Renal pelvis (tissue), 12 donors: ENCODE measurements at places on chromosomes 2 and 18. TPM values are rescaled to one million over a fixed set of nuclear protein-coding genes. Genes with fewer than 3 reads are reported as not detected.

GRCh38 chr2:205403244-205403825, 279.0 kb upstream of the NRP2 start:
- DNase-seq: no peak

GRCh38 chr2:157479081-157480027, 35.5 kb upstream of the CYTIP start:
- DNase-seq: no peak

DNA sequence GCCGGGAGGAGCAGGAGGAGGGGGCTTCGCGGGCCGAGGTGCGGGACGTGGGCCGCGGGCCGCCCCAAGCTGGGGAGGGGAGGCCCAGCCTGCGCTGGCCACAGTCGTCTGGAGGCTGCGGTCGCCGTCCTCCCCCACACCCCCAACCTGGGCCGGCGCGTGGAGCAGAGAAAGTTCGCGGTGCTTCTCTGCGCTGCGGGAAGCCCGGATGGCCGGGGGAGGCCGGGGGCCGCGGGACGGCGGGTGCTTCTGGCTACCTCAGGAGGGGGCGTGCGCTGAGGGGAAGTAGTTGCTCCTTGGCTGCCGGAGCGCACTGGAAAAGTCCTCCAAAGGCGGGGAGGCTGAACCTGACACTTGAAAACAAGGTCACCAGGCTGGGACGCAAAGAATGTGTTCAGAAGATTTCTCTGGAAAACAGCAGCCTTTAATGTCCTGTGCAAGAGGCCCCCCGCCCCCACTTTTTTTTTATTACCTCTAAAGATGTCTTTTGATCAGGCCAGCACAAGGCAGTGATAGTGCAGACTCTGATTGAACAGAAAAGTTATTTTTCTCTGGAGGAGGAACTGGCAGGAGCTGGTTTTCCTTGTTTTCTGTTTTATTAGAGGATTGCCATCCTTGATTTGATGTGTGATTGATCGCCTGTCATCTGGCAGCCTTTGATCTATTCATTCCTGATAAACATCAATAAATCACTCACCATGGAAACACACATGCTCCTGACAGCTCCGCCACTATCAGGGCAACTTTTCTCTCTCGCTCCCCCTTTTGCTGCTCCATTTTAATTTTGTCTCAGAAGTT, 1.6 kb downstream of the TSHZ1 start:
- no peak for DNase-seq

GRCh38 chr2:134683561-134684112, 35.2 kb downstream of the TMEM163 start:
- no peak for DNase-seq

DNA sequence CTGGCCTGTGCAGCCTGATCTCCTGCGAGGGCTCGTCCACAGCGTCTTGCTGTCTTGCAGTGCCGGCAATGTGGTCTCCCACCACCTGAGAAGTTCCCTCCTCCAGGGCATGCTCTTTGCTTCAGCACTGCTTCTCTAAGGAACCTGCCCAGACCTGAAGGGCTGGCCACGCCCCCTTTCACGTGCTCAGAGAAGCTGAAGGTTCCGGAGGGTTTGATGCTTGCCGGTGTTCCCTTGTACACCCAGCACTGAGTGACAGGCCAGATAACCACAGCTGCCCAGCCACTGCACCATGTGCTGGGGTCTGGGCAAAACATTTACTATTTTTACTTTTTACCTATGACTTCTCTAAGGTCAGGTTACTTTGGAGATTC, 1.7 kb upstream of the POLR2D start:
- DNase-seq: peak; percentile 66

NCK2 gene
- polyA plus RNA-seq: 65.2 TPM

LYPD1 gene
- polyA plus RNA-seq: 115 TPM

DNA sequence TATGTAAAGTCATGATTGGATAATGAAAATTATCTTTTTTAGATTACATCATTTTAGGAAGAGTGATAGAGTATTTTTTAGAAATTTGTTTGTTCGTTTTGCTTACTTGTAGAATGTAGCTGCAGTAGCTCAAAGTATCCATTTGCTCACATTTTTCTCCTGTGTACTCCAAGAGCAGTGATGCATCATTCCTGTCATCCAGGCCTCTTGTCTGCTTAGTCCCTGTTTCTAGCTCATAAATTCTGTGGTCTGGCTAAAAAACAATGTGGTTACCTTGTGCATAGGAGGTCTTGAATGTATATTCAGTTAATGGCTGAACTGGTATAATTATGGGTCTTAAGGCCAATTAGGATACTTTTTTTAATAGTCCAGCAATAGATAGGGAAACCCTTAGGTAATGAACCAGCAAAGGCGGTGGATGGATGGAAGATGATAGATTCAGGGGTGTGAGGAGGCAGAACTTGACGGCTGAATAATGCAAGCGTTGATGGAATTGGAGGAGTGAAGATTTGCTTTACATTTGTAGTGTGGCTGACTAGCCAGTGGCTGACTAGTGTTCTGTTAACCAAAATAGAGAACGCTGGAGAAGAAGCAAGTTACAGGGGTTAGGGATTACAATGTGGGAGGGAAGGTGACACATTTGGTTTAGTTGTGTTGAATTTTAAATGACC, 145.0 kb downstream of the ZNF407 start:
- DNase-seq: peak; percentile 57
